ENCODE measurements at places on chromosomes 6 and 20.
A peak's percentile ranks its signal among the peaks of the same experiment; 100 is the strongest.

- peak; percentile 17 for DNase-seq
These were observed 292.1 kb downstream of the CDKAL1 start for GRCh38 chr6:20826378-20826777.

DNA sequence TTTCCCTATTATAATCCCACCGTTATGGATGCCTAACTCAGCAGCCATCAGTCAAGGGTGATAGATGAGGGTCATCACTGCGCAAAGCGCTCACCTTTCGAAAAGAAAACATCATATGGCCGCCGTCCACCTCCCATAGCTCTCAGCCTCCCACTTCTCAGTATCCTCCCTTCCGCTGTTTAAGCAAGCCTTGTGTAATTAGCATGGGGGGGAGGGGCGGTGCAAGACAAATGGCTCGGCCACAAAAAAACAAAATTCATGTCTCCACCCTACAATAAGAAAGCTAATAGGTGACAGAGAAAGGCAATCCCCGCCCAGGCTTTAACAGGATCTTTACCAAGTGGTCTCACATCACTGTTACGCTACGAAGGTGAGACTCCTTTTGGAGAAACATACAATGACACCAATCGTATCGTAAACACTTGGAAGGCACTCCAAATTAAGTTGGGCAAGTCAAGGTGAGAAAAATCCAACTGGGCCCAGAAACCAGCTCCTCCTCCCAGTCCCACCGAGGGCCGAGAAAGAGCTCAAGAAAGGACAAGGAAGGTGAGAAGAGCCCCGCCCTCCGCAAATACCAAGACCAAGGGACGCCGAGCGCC is 645 bp downstream of the DDX39B start:
- no peak for DNase-seq

- DNase-seq, result no peak
These were observed 566.1 kb downstream of the TFAP2B start for GRCh38 chr6:51384736-51385135.

DNA sequence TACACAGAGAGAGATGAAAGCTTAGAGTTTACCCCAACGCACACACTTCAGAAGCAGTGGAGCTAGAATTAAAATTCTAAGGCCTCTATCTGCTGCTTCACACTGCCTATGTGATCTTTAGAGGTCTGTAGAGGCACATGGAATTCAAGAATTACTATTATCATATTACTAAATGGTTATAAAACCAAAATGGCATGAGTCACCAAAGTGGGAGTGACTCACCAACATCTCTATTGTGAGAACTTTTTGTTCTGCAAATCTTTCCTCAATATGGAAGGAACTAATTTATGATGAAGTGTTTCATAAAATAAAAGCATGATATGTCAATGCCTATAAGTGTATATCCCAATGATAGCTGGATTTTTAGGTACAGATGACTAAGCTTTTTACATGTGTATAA is 28.5 kb upstream of the TMEM244 start:
- DNase-seq, result no peak

- DNase-seq, result no peak
These were observed 11.0 kb upstream of the SNRPC start for GRCh38 chr6:34746104-34746846.

- no peak for DNase-seq
These were observed 15.6 kb upstream of the BPHL start for GRCh38 chr6:3102875-3103274.

DNA sequence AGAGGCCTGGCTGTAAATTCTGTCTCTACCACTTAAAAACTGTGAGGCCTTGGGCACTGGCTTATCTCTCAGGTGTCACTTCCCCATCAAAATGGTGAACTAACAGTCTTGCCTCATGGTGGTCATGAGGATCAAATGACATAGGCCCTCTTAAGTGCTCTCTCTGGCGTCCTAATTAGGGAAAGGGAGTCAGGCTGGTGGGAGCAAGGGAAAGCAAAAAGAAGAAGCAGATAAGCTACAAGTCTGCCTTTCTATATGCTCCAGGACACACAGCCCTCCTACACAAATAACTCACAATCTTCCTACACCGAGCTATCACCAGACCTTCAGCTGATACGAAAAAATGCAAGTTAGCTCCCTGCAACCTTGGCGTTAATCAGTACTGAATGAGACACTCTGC is 19.5 kb upstream of the SLC22A16 start:
- no peak for DNase-seq

DNA sequence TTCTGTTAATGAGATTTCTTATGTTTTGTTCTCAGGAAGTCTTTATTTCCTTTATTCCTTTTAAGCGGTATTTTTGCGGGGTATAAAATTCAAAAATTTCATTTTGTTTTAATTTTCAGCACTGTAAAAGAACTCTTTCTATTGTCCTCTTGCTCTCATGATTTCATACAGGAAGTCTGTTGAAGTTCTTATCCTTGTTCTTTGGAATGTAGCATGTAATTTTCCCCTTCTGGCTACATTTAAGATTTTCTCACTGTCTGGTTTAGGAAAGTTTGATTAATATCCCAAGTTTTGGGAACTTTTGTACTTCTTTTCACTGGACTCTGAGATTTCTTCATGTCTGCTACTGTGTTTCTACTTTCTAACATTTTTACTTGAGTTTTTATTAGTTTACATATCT is 581.4 kb upstream of the GJE1 start:
- no peak for DNase-seq

DNA sequence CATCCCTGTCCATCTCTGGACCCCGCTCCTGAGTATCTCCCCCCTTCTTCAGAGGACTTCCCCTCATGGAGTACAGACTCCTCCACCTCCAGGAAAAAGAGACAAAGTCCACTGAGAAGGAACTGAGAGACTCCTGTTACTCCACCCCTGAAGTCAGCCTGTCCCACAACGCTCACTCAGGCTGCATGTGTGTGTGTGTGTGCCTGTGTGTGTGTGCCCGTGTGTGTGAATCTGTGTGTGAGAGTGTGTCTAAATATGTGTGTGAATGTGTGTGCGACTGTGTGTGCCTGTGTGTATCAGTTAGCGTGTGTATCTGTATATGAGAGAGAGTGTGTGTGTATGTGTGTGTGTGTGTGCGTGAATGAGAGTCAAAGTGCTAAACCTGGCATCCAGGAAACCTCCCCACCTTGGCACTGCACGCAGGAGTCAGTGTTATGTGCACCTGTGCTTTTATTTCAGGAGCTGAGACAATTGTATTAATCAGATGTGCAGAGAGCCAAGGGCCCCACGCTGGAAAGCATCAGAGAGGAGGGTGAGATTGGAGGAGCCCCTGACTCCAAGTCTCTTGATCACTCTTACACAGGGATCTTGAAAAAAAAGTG is 39.0 kb downstream of the HLA-A start:
- no peak for DNase-seq

DNA sequence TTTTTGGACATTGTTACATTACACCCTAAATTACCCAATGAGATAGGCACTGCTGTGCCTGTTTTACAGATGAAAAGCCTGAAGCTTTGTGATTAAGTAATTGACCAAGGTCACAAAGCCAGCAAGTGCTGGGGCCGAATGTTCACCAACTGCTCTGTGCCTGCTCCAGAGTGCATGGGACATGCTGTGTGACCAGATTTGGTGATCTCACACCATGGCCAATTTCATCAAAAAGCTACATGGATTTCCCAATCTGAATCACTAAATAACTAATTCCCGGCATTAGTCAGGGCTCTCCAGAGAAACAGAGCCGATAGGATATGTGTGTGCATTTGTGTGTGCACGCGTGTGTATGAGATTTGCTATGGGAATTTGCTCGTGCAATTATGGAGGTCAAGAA is 228.3 kb upstream of the ECI2 start:
- no peak for DNase-seq

GRCh38 chr6:29251736-29252135 is 49.8 kb upstream of the OR14J1 start:
- DNase-seq, result no peak
